ENCODE measurements at places on chromosomes 3 and 15.
A peak's percentile ranks its signal among the peaks of the same experiment; 100 is the strongest.

DNA sequence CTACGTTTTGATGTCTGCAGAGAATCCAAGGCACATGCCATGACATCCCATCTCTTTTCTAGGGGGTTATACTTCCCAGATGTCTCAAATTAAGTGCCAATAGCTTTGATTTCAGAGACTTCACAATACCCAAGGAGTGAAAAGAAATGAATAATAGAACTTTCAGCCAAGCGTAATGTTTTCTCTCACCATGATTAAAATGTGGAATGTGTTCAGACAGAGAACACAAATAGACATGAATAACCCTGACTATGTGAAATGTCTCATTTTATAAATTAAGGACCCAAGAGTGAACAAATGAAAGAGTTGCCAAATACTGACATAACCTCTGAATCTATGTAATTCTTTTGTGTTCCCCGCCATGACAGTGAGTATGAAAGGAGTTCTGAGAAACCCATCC lies 123.6 kb upstream of the GAP43 start:
- no peak for DNase-seq

DNA sequence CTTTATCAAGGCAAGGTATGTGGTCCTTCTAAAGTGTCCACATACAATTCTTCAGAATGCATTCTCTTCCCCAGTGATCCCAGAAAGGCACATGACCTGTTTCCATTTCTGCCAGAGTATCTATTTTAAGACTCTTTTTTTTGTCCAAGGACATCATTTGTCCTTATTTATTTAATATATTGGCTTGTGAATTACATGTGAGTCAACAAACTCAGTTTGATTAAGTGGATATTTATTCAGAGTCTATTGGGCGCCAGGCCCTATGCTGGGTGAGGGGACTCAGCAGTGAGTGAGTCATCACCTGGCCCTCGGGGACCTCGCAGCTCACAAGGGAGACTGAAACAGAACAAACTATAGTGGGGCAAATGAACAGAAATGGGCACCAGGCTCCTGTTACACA lies 136.8 kb downstream of the SNRK start:
- no peak for DNase-seq

GRCh38 chr3:39724233-39724846 lies 85.1 kb upstream of the MYRIP start:
- DNase-seq, result peak; percentile 2

- DNase-seq, result peak; percentile 33
These were observed 280.8 kb upstream of the UBE2E2 start for GRCh38 chr3:22922317-22922716.

- peak; percentile 85 for DNase-seq
These were observed 1.9 kb downstream of the CHST2 start for GRCh38 chr3:143121241-143122088.

- no peak for DNase-seq
These were observed 545.8 kb upstream of the ADAMTS9 start for GRCh38 chr3:65233561-65233960.

DNA sequence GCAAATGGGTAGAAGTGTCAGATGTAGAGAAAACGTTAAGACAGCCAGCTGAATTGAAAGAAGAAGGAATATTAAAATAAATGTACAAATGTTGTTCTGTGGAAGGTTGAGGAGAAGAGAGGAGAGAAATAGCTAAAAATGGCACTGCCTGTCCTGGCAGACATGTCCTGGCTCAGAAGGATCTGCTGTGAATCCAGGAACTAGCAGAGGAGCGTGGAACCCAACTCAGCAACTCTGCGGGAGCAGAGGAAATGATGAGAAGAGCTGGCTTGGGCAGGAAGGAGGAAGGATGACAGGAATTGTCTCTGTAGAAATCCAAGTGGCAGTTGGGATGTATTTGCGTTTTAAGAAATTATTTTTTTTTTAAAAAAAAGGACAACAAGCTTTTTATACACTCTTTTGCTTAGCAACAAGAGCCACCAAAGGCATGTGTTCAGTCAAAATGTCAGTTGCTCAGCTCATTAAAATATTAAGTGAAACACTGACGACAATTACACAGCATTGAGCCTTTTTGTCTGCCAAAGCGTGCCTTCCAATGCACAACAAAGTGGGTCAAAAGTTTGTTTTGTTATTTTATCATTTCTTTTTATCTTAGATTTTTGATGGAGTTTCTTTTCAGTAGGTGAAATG lies 16.1 kb downstream of the NANOGP8 start:
- no peak for DNase-seq

DNA sequence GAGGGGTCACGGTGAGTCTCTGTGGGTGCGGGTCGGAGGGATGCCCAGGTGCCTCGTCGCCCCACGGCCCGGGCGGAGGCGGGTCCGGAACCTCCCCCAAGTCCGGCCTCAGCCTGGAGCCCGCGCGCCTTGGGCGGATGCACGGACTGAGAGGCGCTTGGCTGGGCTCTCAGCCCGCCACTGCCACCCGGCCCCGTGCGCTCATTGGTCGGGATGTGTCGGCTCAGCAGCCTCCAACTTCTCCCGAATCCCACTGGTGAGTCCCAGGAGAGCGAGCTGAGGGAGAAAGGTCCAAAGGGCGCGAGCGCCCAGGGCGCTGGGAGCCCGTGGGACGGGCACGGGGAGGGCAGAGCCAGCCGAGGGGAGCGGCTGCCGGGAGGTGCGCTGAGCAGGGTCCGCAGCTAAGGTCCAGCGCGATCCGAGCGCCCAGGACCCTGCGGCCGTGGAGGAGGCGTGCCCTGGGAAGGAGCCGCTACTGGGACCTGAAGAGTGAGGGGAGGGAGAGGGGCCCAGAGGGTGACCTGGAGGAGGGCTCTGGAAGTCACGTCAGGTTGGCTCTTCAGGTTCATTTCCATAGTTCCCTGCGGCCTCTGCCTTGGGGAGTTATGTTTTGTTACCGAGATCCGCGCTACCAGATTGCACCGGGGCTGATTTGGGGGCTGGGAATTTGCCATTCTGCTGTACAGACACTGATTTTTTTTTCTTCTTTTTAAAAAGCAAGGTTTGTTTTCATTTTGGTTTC lies at the start of gene MME:
TSS of gene MME (plus strand) at position 574 of the 742 bp plus-strand sequence. CDS start 3,849 bp downstream, outside the sequence.
- peak; percentile 87 for DNase-seq

- no peak for DNase-seq
These were observed 29.4 kb downstream of the PLAAT1 start for GRCh38 chr3:193270451-193270850.

DNA sequence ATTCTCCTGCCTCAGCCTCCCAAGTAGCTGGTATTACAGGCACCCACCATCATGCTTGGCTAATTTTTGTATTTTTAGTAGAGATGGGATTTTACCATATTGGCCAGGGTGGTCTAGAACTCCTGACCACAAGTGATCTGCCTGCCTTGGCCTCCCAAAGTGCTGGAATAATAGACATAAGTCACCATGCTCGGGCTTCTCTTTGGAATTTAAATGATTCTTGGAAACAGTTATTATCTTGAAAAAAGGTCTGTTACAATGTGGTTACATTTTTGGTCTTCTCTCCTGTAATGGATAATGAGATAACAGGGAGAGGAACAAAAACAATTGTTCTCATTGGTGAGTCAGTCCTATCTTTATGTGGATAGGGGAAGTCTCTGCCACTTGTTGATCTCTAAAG lies 59.8 kb upstream of the AADACL2 start:
- DNase-seq, result no peak

- no peak for DNase-seq
These were observed 51.2 kb downstream of the FGF12 start for GRCh38 chr3:192675958-192676649.

DNA sequence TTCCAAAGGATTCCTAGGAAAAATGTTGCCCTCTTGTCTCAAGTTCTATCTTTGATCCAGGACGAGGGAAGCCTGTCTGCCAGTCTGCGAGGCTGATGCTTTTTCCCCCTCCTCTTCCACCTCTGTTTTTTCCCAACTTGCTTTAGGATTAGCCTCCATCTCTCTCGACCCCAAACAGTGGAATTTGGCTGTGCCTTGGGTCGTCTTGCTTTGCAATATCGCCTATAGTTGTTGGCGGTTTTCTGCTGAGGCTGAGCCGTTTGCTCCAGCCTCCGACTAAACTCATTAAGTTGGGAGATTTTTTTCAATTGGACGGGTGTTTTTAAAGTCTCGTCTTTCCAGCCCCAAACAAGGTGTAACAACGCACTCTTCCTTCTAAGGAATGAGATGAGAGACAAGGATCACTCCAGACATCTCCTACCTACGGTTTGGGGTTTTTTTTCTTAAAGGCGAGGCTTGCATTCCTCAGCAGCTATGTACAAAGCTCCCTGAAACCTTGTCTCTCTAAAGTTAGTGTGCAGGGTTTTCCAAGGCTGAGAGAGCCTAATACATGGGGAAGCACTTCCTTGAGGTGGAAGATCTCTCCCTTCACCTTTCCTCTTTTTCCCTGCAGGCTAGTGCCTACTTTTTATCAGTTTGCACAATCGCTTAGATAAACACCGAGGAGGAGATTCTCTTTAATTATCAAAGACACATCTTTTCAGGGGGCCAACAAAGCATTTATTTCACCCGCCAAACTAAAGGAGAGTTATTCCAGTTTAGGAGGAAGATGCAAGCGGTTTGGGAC lies 4.8 kb upstream of the NR2F2 start:
- DNase-seq, result peak; percentile 61

DNA sequence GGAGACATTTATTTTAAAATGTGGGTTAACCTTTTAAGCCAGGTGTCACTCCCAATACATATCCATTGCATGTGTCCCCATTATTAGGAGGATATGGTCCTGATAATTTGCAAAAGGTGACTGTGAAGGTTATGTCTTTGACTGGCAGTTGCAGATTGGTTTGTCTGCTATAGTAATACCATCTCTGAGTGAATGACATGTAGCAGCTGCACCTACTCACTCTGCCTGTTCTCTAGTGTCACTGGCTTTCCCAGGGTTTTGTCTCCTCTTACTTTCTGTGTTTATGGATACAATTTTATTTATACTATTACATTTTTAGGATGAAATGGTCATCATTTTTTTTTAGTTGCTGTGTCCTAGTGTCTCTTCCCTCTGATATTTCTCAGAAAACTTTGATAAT lies 393.2 kb downstream of the C3orf38 start:
- no peak for DNase-seq

DNA sequence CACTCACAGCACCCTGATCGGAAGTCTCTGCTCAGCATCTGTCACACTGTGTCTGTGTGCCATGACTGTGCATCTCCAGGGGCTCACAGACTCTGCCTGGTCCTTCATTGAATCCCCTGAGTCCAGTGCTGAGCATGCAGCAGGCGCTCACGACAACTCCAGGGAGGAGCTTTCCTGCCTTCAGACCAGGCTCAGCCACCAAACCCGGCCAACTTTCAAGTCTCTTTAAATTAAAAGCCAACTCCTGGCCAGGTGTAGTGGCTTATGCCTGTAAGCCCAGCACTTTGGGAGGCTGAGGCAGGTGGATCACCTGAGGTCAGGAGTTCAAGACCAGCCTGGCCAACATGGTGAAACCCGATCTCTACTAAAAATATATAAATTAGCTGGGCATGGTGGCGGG lies 24.2 kb downstream of the GRAMD2A start:
- no peak for DNase-seq

DNA sequence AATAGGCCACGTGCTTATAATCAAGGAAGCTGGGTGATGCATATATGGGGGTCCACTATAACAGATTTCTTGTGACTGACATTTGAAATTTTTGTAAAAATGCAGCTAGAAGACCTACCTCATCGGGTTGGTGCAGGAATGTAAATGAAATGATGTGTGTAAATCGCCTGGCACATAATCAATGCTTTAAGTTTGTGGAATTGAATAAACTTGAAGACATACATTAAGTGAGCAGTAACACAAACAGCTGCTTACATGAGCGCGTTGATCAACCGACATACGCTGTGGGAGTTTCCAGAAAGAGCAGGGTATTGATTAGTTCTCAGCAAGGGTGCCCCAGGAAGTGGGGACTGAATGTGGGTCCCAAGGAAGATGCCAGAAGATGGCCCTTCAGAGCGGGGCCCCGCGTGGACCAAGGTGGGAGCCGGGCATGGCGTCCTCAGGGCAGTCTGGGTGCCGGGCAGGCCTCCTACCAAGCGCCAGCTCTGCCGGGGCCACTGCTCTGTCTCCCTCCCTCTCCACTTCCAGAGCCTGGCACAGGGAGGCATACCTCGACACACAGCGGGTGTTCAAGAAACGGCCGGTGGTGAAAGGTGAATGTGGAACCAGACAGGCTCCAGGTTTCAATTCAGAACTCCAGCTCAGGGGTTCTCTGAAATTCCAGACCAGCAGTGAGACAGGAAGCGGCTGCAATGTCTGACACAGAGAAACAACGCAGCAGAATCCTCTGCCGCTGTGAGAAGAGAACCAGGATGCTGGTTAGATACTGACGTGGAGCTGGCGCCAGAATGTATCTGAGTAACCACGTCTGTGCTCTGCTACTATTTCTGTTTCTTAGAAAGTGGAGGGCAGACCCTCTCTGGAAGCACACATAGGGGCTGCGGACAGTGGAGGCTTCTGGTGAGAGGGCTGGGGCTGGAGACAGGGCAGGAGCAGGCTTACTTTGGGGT lies 12.6 kb downstream of the BFSP2 start:
- peak; percentile 83 for DNase-seq

DNA sequence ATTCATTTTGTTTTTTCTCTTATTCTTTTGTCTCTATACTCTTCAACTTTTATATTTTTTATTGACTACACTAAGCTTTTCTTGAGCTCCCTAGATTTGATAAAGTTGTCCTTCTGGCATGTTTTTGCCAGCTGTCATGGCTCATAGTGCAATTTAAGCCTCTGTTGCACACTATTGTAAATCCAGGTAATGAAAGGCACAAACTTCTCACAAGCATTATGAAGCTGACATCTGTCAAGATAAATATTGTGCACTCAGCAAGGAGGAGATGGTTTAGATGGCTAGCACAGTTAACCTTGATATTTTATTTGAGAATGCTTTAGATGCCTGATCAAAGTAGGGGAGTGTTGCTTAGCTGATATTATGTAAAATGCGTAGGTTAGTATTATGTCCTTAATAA lies 1280.9 kb downstream of the NSUN3 start:
- no peak for DNase-seq

DNA sequence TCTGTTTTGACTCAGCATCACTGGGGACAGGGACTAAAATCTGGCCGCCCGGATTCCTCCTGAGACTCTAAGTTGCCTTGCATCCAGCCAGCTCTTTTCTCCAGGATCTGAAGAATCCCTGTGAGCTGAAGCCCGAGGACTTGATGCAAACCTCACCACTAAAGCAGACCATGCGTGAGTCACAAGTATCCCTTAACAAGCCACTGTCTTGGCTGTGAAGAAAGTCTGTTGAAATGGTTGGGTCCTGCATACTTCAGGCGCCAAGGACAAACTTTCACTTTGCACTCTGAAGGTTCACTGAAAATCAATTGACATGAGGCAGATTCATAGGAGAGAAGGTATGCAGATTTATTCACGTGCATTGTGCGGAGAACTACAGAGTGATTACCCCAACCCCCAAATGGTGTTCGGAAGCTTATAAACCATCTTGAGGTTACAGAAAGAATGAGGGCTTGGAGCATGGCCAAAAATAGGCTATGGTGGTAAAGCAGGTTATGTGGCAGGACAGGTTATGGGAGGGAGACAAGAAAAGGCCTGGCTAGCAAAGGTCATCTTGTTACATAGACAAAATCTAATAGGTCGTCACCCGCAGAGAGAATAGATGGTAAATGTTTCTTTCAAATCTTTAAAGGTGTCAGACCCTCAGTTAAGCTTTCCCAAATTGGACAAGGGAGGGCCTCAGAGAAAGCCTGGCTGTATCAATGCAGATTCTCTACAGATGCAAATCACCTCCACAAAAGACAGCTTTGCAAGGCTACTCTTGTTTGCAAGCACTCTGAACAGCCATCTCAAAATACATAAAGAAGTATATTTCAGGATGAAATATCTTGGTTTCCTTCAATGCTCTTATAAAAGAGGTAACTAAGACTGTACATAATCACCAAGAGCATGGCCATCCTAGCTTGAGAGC lies 126.3 kb upstream of the PLAAT1 start:
- no peak for DNase-seq

GRCh38 chr3:133887074-133887802 lies 8.4 kb downstream of the RAB6B start:
- no peak for DNase-seq
